ENCODE measurements at places on chromosomes 3 and 15. TPM values are rescaled to one million over a fixed set of nuclear protein-coding genes. Genes with fewer than 3 reads are reported as not detected.

The SLC22A14 gene
- total RNA-seq, result 0.08 TPM

The PPP2R3A gene
- total RNA-seq, result 45.5 TPM

The IQSEC1 gene
- total RNA-seq, result 31.3 TPM

The IL17RD gene
- total RNA-seq, result 1.8 TPM

The MCF2L2 gene
- total RNA-seq, result 0.58 TPM

The CFAP91 gene
- total RNA-seq, result 0.88 TPM

The VPS39 gene
- total RNA-seq, result 45.9 TPM

The GHRL gene
- total RNA-seq, result not detected

The FEZF2 gene
- not detected for total RNA-seq

The CTDSPL gene
- total RNA-seq, result 6.8 TPM
